ENCODE measurements at places on chromosomes 6 and 20. TPM values are rescaled to one million over a fixed set of nuclear protein-coding genes. Genes with fewer than 3 reads are reported as not detected.
A peak's percentile ranks its signal among the peaks of the same experiment; 100 is the strongest.

- DNase-seq = no peak
These were observed 16.6 kb upstream of the GSTA1 start for GRCh38 chr6:52820198-52820597.

Gene MYCT1
- not detected for total RNA-seq

Gene YWHAB
- 181 TPM for total RNA-seq

- peak; percentile 55 for DNase-seq
These were observed 23.5 kb downstream of the CEP250 start for GRCh38 chr20:35478804-35479472.

DNA sequence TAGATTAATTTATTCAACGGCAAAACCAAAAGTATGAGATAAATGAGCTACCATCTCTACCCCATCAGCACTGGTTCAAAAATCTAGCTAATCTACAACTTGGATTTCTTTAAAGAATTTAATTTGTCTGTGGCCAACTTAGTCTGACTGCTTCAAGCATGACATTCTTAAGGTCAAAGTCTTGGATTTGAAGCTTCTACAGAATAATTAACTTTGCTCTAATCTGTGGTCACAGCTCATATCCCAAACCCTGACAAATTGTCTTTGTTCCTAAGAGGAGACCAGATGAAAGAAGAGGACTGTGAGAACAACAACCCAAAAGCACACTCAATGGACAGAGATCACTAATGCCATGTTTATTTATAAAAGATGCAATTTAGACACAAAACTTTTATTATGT is 166.9 kb upstream of the EPHA7 start:
- DNase-seq = no peak

Data from glutamatergic neuron (in vitro differentiated cells).